ENCODE measurements at places on chromosomes 2 and 18. TPM values are rescaled to one million over a fixed set of nuclear protein-coding genes. Genes with fewer than 3 reads are reported as not detected.

- no peak overlapping the region for H3K27ac ChIP-seq
- H3K27me3 ChIP-seq: no peaks in the 10 kb centered on the region
- H3K36me3 ChIP-seq: no peaks in the 10 kb centered on the region
- H3K4me3 ChIP-seq: no peak overlapping the region
- H3K4me1 ChIP-seq: no peaks in the 10 kb centered on the region
Measured at GRCh38 chr18:38552732-38553321, 987.2 kb upstream of the CELF4 start.

DNA sequence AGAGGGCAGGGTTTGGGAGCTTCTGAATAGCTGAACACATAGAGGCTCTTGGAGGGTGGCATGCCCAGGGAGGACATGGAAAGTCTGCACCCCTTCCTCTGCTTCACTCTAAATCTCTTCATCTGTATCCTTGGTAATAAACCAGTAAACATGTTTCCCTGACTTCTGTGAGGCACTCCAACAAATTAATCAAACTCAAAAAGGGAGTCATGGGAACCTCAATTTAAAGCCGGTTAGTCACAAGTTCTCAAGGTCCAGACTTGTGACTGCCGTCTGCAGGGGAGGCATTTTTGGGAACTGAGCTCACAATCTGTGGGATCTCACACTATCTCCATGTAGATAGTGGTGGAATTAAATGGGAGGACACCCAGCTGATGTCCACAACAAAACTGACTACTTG is 33.1 kb upstream of the STON1 start:
- H3K27me3 ChIP-seq: no peaks in the 10 kb centered on the region
- 0 out of 2 replicates have a peak, but pooled peaks cover 2% of the 10 kb centered on the region for H3K4me1 ChIP-seq
- H3K27ac ChIP-seq: no peak overlapping the region
- peaks cover 17% of the 10 kb centered on the region for H3K36me3 ChIP-seq

GRCh38 chr2:215410932-215411285 is 25.0 kb downstream of the FN1 start:
- peaks cover 4% of the 10 kb centered on the region for H3K36me3 ChIP-seq
- no peaks in the 10 kb centered on the region for H3K4me1 ChIP-seq
- no peak overlapping the region for H3K27ac ChIP-seq
- no peak for DNase-seq
- no peak overlapping the region for H3K4me3 ChIP-seq
- no peaks in the 10 kb centered on the region for H3K27me3 ChIP-seq

DSG4 gene
- not detected for total RNA-seq

CRYBA2 gene
- not detected for total RNA-seq

SLC16A14 gene
- total RNA-seq: 0.61 TPM
